Fibroblast of skin of right quadriceps (primary cell): ENCODE measurements at places on chromosomes 12 and 14.

- no peak for DNase-seq
Measured at GRCh38 chr12:61514016-61514415, 746.2 kb upstream of the USP15 start.

DNA sequence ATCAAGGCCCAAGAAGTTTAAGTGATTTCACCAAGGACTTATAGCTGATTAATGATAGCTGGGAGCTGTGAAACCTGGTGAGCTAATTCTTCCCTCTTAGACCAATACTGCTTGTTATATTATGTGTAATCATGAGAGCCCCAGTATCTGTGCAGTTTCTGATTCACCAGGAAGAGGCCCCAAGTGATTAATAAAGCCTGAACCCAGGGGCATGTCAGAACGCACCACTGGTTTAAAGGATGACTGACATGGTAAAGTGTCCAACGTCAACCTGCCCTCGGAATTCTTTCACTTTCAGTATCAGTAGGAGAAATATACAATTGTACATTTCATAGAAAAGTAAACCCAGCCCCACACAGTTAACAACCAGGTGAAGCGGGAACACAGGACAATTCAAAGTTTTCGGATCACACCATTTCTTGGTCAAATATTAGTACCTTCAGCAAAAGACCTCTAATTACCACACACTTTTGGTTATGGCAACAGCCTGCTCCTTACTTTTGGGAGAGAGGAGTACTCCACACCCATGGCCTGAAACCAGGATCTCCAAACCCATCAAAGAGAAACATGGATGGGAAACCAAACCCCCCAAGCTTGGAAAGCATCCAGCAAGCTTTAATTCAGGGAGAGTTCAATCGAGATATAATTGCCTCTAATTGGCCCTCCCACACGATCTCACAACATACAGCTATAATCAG lies 28.5 kb downstream of the TMCC3 start:
- DNase-seq: peak; percentile 25

- DNase-seq: no peak
Measured at GRCh38 chr12:124456652-124457152, 110.7 kb downstream of the NCOR2 start.

GRCh38 chr14:101116065-101116464 lies 212.5 kb upstream of the RTL1 start:
- DNase-seq: no peak

DNA sequence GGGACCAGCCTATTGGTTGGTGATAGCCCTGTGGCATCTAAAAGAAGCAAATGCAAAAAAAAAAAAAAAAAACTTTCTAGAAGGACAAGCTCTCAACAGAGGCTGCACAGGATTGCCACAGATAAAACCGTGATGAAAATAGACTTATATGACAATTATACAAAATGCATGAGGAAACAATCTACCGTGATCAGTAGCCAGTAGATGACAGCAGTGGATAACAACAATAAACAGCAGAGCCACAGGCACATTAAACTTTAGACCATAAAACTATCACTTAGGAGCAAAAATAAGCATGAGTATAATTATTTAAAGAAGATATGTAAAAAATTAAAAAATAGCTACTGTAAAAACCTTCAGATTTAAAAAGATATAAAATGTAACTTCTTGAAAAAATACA lies 183.5 kb upstream of the ABCD2 start:
- DNase-seq: no peak

GRCh38 chr14:55220230-55220629 lies 28.8 kb upstream of the DLGAP5 start:
- DNase-seq: no peak

GRCh38 chr12:91139286-91139685 lies 28.0 kb upstream of the LUM start:
- DNase-seq: peak; percentile 43
